CD4-positive, alpha-beta T cell treated with Interleukin-17A for 1 hour (primary cell): ENCODE measurements at places on chromosomes 1 and 21.

DNA sequence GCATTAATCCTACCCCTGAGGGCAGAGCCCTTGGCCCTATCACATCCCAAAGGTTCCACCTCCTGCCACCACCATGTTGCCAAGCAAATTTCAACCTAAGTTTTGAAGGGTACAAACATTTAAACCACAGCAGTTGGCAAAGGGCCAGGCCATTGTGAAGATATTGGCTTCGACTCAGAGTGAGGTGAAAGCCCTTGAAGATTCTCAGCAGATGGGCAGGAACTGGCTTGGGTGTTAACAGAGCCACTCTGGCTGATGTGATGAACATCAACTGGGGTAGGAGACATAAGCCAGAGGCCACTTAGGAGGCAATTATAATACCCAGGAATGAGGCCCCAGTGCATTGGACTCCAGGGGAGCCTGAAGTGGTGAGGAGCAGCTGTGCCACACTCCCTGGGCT lies 207.7 kb upstream of the KAZN start:
- no peak for DNase-seq

- DNase-seq, result no peak
Observed at GRCh38 chr1:119279456-119280381, 88.9 kb upstream of the HAO2 start.

DNA sequence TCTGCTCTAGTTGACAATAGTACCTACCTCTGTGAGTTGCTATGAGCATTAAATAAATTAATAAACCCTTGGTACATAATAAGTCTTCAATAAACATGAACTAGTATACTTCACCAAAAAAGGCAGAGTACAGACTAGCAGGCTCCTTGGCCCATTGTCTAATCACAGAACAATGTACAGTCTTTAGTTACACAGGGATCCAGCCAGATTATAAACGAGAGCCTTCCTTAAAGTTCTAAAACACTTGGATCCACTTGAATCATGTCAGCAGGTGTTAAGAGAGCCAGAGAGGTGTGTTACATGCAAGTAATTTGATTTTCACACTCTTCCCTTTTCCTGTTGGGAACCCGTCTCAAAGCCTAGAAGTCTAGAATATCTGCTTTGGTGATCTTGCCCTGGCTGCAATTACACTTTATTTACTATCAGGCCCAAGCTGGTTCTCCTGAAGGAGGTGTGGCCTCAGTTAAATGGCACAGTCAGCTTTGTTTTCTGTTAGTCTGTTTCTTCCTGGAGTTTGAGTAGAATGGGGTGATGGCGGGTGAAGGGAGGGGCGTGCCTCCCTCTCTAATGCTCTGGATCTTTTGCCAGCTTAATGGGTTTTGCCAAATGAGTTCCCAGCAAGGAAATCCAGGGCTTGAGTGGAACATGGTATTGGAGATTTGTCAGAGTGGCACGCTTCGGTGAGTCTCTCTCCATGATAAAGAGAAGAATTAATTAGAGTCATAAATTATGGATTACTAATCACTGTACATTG lies 570.9 kb upstream of the CAMK1G start:
- DNase-seq, result no peak

GRCh38 chr1:93164816-93165215 lies 15.4 kb downstream of the TMED5 start:
- DNase-seq, result no peak

GRCh38 chr1:220894025-220894923 lies 15.0 kb downstream of the HLX start:
- no peak for DNase-seq

DNA sequence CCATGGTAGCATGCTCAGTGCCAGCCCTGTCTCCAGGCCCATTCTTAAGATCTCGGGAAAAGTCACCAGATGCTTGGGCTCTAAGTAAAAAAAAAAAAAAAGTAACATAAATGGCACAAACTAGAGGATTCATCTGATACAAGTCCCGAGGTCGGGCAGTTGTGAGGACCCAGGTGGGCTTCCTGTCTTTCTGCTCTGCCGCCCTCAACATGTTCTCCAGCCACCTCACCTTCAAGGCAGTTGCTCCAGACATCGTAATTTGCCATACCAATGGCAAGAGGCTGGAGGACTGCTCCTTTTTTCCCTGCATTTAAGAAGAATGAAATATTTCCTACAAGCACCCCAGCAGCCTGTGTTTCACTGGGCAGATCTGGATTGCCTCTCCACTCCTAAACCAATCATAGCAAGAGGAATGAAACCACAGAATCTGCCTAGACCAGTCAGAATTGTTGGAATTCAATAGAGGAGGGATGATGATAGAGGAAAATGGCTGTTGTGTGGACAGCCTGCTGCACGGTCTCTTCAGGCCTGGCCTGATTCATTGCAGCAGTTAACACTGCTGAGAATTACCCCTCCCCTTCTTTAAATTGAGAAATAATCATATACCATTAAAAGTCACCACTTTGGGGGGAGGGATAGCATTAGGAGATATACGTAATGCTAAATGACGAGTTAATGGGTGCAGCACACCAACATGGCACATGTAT lies 5.4 kb downstream of the HMGN2 start:
- DNase-seq, result no peak

DNA sequence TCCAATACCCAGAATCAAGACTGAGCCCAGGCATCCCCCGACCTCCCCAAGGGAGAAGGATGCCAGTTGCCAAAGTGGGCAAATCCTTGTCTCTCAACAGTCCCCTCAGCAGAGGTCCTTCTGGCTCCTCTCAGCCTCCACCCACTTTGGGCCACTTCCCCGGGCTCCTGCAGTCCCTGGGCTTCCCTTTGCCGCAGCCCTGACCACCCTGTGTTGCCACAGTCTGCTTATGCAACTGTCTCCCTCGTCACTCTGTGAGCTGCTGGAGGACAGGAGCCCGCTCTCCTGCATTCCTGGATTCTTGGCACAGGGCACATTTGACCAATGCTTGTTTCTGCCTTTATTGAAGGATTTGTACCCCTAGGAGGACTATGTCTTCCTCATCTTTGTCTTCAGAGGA lies 2.9 kb upstream of the LRP8 start:
- no peak for DNase-seq

DNA sequence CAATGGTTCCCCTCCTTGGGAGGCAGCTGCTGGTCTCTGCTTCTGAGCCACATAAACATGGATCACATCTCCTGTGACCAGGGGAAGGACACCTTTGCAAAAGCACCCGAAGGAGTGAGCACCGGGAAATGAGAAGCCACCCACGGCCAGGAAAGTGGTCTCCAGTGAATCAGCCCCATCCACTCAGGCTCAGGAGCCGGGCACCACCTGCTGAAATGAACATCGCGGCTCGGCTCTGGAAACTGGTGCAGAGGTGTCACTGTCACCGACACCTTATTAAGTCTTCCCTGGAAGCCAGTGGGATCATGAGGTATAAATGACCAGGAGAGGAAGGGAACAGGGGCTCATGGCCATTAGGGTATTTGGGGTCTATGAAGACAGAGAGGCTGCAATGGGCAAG lies 207.2 kb upstream of the C1orf174 start:
- no peak for DNase-seq

DNA sequence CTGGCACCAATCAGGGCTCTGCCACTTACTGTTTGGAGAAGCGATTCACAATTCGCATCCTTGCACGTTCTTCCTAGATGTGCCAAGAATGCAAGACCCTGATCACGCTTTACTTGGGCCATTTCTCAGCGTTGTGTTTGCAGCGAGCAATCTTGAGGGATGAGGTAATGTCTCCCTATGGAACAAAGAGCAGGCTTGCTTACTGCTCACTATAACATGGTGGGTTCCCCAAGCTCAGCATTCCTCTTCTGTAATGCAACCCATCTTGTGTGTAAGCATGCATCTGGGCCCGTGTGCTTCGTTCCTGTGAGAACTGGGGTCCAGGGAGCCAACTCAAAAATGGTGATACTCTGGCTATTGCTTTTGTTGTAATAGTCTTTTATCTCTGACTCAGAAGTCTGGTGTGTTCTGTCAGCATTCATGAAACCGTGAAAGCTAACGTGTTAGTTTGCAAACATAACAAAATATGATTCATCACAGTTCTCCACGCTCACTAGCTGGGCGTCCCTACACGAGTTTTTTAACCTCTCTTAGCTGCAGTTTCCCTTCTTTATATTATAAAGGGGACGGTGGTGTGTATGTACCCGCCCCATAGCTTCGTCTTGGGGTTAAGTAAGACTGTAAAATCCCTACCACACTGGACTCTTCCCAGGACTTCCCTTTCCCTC lies 33.3 kb downstream of the DNTTIP2 start:
- DNase-seq, result no peak

GRCh38 chr21:46054451-46054881 lies 43.4 kb upstream of the COL6A2 start:
- DNase-seq, result no peak

DNA sequence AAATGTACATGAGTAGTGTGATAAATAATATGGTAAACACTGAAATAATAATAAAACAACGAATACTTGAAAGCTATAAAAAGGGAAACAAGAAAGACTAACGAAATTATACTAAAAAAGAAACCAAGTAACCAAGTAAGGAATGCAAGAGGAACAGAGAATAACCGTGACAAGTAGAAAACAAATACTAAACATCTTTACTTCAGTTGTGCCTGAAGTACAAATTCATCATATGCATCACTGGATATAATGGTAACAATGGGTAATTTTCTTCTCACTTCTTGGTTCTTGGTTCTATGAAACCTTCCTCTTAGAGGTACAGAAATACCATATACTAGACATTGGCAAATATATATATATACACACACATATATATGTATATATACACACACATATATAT lies 1093.6 kb upstream of the B3GALT2 start:
- no peak for DNase-seq

GRCh38 chr1:248140846-248141245 lies 4.1 kb upstream of the OR2M5 start:
- DNase-seq, result no peak

GRCh38 chr1:55194851-55195250 lies 20.3 kb downstream of the USP24 start:
- no peak for DNase-seq

DNA sequence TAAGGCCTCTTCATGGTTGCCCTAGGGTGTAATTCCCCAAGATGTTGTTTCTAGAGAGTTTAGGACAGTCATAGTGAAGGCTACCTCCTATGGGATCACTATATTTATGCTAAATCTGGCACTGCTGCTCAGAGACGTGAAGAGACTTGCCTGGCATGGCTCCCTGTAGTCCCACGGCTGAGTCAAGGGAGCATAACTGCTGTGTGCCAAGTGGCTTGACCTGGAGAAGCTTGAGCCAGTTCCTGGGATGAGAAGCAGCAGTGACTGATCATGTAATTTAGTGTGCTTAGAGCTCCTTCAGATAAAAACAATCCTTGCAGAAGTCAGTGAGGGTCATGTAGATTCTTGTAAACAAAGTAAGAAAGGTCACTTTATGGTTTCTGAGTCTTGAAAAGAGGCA lies 68.9 kb upstream of the TSPAN2 start:
- DNase-seq, result no peak

GRCh38 chr1:114338191-114338890 lies 172.7 kb downstream of the TRIM33 start:
- DNase-seq, result no peak

- no peak for DNase-seq
Observed at GRCh38 chr1:180912801-180913565, at the start of gene KIAA1614. TSS of gene KIAA1614 (plus strand) at chr1:180912897. CDS start at chr1:180913244, 347 bp downstream.

GRCh38 chr1:211331011-211331709 lies 4.5 kb downstream of the TRAF5 start:
- no peak for DNase-seq

- DNase-seq, result no peak
Observed at GRCh38 chr1:24151175-24151533, 8.2 kb upstream of the IL22RA1 start.

DNA sequence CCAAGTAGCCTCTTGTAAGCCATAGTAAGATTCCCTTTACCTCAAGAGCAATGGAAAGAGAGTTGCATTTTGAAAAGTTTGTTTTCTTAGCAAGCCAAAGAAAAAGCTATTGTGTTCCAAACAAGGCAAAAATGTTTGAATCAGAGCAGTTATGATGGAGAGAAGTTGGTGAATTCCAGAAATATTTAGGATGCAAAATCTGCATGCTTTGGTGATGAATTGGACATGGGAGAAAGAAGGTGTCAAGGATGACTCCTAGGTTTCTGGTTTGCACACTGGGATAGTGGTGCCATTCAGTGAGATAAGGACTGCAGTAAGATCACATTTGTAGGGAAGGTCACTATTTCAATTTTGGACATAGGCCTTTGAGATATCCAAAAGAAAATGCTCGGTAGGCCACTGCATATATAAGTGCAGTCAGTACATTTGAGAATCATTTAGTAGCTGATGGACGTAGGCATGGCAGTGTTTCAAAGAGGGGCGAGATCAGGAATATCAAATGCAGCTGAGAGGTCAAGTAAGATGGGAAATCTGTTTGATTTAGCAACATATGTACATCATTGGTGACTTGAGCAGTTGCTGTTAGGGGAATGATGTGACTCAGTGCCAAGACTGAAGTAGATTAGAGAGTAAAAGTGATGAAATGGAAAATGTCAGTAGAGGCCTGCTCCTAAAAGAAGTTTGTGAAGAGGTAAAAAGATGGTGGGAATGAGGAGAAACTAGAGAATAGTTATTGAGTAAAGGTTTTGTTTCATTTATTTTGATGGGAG lies 33.9 kb upstream of the GPR25 start:
- DNase-seq, result no peak

- DNase-seq, result no peak
Observed at GRCh38 chr21:29586696-29587095, 288.0 kb downstream of the BACH1 start.

DNA sequence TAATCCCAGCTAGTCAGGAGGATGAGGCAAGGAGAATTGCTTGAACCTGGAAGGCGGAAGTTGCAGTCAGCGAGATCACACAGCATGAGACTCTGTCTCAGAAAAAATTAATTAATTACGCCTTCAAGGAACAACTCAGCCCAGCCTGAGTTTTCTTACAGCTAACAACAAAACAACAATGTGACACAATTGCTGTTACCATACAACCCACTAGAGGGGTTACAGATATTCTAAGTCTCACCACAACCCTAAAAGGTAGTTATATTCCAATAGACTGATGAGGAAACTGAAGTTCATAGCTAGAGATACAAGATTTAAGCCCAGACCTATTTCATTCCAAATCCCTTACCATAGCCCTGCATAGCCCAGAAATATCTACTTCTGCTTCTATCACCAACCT lies 2.9 kb upstream of the LRRC8C start:
- DNase-seq, result peak; percentile 55

DNA sequence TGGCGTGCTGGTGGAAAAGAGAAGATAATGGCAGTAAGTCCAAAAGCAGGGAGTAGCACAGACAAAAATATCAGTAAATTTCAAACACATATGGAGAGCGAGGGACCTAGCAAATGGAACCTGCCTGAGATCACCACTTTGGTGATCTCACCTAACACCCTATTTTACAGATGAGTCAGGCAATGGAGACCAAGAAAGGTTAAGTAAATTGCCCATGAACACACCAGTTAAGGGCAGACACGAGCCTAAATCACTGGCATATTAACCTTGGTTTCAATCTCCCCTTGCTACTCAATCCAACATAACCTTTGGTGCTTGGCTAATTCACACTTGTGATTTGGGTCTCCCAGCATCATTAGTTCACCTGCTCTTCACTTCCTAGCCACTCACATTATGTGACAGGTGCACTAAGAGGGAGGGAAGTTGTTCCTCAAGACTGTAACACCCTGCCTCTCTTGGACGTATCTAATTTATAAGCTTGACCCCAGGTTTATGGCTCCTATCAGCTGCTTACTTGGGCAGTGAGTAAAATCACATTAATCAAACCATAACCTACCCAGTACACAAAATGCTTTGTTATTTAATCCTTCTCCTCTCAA lies 11.5 kb downstream of the ZNF697 start:
- no peak for DNase-seq
